ENCODE measurements at places on chromosomes 6 and 20.
A peak's percentile ranks its signal among the peaks of the same experiment; 100 is the strongest.

- DNase-seq = no peak
Observed at GRCh38 chr6:18931086-18931485, 543.9 kb downstream of the RNF144B start.

DNA sequence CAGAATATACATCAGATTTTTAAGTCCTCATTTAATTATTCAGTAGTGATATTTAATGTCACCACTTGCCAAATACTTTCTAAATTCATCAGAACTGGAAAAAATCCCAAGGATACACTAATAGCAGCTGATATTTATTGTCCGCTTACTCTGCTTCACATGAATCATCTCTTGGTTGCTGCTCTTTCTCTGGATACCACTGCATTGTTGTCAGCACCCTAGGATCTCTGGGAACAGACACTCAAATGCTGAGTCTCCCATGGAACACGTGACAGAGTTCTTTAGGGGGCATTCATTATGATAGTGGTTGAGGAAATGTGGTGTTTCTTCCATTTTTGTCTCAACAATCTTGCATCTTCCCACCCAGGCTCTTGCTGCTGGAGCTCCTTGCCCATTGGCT lies 318.0 kb downstream of the RFPL4B start:
- peak; percentile 52 for DNase-seq

GRCh38 chr6:8420031-8420588 lies 15.2 kb downstream of the SLC35B3 start:
- no peak for DNase-seq

DNA sequence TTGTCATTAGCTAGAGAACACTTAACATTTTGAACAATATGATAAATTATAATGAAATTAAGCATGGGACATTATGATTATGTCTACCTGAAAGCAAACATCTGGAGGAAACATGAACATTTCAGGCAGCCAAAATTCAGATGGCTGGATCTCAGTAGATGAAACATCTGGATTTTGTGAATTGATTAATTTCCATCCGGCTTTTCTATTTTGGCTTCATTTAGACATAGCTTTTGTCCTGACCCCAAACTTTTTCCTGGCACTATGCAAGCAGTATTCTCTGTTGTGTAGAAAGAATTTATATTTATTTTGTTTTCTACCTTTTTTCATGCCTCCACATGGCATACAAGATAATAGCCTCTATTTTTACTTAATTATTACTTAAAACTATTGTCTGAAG lies 186.3 kb downstream of the OGFRL1 start:
- DNase-seq = no peak

- no peak for DNase-seq
Observed at GRCh38 chr6:149438855-149439254, 38.8 kb downstream of the SUMO4 start.

DNA sequence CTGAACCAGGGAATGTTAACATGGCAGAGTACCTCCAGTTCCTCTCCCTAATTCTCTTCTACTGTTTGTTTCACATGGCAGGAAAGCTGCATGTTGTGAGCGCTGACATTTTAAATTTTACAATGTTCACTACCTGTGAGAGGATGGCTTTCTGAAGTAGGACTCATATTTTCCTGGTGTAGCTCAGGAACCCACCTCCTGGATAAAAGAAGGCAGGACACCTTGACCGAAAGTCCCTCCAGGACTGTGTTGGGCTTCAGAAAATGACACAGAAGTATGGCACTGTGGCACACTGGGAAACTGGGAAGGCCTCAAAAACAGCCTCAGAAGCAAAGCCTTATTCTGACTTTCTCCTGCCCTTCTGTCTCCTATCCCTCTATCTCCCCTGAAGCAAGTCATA lies 33.3 kb downstream of the PTPRK start:
- peak; percentile 38 for DNase-seq

DNA sequence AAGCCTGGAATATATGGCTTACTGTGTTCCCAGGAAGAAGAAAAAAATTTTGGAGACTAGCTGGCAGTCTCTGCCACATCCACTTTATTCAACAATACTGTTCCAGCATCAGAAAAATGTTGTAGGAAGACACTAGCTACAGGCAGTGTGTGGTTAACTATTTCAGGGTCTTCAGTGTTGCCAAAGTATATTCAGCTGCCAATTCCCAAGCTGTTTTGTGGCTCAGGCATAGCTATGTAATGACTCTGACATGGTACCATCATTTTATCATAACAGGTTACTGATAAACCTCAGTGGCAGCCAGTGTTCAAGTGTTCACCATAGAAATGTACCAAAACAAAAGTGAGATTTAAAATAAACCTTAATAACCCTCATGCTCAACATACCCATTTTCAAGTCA lies 503.1 kb downstream of the ADGRB3 start:
- peak; percentile 4 for DNase-seq

DNA sequence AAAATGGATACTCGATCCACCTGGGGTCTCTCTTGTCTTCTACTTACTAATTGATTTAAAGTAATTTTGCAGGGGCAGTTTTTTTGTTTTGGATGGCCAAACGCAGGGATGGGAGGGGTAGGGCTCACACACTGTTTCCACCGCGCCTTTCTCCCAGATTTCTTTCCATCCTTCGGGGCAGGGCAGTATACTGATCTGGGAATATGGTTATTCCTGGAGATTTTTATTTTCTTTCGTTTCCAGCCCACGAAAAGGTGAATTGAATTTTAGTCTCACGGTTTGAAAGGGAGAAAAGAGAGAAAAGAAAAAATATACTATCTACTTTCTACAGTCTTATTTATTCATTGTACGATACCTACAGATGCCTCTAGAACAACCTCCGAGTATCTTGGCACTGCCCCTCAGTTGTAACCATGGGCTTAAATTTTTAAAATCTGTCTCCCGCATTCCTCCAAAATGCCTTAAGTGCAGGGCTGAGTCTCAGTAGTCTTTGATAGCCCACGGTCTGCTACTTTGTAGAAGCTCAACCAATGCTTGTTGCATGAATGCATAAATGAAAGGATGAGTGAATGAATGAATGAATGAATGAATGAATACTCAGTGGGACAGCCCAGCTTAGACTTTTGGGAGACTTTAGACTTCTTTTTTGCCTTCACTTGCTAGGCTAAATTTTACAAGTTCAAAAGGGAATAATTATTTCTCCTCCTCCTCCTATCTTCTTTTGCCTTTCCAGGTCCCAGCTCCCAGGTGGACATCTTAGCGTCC lies 18.1 kb upstream of the TRIM27 start:
- DNase-seq = no peak

DNA sequence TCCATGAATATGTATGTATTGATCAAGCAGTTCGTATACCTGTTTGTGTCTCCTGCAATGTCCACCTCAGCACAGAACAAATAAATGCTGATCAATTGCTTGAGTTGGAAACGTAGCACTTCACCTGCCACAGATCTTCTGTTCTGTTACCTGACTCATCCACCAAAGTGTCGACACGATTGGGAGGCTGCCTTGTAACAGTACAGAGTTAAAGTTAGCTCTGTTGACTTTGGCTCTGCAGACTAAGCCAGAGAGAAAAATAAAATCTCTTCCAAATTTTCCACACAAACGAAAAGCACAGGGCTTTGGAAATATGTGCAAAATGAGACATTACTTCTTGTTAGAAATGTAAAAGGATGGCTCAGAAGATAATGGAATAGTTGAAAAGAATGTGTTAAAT lies 245.4 kb downstream of the NRN1 start:
- DNase-seq = no peak

DNA sequence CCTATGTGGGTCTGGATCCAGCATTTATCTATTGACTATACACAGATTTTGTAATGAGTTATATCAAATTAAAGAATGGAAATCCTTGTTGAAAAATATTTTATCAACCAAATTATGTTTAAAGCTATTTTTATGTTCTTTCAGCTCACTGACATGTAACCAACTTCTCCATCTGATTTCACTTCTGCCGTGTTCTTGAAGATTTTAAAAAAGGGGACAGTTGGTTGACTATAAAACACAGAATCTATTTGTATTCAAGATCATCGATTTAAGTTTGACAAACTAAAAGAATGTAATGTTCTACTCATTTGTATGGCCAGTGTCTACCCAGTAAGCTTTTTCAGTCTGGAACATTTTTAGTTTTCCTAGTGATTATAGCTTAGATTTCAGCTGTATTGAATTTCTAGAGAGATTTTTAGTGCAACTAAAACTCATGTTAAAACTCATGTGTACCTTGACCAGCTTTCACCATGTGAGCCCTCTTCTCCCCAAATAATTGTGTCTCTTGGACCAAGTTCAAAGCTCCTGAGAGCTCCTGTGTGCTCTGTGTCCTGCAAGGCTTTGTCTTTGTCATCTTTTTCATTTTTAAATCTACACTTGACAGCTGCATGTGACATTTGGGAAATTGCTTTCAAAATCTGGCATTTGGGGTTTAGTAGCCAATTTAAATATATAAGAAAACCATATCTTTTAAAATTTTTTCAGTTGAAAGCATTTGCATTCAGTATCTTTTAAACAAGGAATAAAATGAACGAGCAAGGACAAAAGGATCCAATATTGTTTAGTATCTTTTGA lies 118.4 kb upstream of the TIAM2 start:
- DNase-seq = no peak

DNA sequence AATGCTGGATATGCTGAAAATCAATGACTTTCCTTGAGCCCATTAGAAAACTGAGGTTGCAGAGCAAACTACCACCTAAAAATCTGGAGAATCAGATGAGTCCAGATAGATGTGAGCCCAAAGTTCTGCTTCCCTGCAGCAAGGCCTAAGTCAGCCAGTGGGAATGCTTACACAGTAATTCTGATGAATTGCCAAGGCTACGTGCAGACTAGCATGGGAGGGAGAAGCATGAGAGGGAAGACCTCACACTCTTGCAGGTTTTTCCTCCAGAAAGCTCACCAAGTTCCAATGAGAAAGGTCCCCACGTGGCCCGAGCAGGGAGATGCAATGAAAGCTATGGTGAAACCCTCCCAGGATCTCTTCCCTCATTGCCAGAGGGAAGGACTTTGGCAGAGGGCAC lies 104.8 kb upstream of the SIRPA start:
- DNase-seq = no peak

DNA sequence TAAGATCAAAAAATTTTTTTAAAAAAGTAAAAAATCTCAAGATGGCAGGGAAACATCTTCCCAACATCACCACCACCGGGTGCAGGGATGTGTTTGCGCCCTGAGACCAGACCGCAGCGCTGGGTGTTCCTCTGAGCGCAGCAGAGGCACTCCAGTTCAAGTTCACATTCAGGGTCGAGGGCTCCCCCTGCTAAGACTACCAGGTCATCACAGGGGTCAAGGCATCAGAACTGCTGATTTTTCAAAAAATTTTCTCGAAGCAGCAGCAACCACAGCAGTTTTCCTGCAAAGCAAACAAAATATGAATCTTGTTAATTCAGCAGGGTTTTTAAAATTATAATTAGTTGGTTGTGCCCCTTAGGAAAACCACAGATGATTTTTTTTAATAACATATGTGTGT lies 83.1 kb downstream of the MYLK4 start:
- DNase-seq = no peak

- no peak for DNase-seq
Observed at GRCh38 chr6:5337573-5337972, 76.3 kb downstream of the FARS2 start.

- DNase-seq = peak; percentile 24
Observed at GRCh38 chr6:137767911-137768690, 99.0 kb upstream of the TNFAIP3 start.

- no peak for DNase-seq
Observed at GRCh38 chr6:143485967-143486366, 25.6 kb downstream of the FUCA2 start.

DNA sequence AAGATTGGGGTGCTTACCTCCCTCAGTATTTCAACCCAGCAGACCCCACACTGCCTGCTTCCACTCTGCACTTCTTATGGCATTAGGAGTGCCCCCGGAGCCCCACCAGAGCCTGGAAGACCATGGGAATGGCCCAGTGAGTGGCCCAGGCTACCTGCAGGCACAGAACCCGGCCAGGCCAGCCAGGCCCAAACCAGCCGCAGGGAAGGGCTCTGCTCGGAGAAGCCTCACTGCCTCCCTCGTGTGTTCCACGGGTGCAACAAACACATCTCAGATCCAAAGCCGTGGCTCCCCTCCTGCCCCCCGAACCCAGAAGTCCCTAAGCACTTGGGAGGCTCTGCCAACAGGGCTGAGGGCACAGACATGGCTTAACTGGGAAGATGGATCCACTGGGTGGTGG lies 283.9 kb downstream of the CDH4 start:
- no peak for DNase-seq

Data from ELR (cell line).